ENCODE measurements at places on chromosomes 6 and 20.

DNA sequence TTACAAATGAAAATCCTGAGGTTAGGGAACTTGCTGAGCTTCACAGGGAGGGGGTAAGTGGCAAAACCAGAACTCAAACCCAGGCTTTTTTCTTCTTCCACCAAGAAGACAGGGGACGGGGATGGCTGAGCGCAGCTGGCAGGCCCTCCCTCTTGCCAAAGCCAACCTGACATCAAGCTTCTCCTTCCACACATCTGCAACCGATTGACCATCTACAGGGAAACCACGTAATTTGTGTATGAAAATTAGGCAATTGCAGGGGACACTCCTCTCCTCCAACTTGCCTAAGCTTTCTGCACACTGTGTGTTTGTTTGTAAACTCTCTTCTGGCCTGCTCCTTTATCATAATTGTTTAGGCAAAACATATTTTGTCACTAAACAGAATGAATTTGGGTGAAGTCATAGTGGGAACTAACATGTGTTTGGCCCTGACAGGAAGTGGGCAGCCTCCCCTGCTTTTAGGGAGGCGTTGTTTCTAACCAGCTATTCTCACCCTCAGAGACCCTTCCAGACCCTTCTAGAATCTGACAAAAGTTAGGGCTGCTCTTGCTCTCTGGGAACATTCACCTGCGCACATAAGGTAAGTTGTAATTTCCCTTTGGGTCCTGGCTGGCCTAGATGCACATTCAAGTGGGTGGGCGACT is 18.9 kb downstream of the ZNF831 start:
- no peak for DNase-seq

DNA sequence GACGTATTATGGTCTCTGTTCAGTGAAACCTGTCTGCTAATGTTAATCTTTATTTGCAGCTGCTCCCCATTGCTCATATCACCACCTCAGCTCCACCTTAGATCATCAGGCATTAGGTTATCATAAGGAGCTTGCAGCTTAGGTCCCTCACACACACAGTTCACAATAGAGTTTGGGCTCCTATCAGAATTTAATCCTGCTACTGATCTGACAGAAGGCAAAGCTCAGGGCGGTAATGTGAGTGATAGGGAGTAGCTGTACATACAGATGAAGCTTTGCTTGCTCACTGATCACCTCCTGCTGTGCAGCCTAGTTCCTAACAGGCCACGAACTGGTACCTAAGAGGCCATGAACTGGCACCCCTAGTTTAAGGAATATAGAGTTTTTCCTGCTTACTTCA is 989.7 kb downstream of the EYS start:
- DNase-seq = no peak

- no peak for DNase-seq
Observed at GRCh38 chr20:53706008-53706465, 112.4 kb upstream of the ZNF217 start.

GRCh38 chr6:25223490-25223991 is 55.6 kb upstream of the CARMIL1 start:
- DNase-seq = no peak

- no peak for DNase-seq
Observed at GRCh38 chr20:63956664-63957003, 418 bp upstream of the UCKL1 start.

- no peak for DNase-seq
Observed at GRCh38 chr6:149235130-149235561, 82.4 kb upstream of the TAB2 start.

GRCh38 chr6:154113392-154113791 is 74.4 kb downstream of the OPRM1 start:
- no peak for DNase-seq

DNA sequence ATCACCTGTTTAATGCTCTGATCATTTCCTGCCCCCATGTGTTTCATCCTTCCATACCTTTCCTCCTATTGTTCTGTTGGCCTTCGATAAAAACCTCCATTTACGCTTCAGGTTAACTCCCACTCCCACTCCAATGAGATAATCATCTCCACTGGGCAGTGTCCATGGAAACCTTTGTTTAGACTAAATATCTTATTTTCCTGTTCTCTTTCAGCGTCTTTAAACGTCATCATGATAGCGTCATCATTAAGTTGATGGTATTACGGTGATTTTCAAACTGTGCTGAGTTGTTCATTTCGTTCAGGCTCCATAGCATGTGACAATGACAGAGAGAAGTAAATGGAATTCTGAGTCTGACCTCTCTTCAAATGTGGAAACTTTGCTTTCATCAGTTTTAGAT is 970.5 kb upstream of the SLC35B3 start:
- no peak for DNase-seq

- DNase-seq = no peak
Observed at GRCh38 chr20:10920396-10920795, 246.6 kb upstream of the JAG1 start.

DNA sequence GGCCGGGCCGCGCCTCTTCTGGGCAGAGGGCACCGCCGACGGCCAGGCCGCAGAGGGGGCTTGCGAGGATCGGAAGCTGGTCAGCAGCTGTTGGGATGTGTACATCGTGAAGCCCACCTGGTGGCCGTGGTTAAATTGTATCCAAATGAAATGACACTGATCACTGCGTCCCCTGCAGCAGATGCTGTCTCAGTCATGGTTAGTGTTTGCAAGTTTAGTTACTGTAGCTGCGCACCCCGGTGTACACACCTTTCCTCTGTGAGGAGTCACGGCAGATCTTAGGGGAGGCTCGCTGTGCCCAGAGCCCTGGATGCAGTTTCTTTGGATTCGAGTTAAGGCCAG is 653 bp downstream of the NAA20 start:
- no peak for DNase-seq

DNA sequence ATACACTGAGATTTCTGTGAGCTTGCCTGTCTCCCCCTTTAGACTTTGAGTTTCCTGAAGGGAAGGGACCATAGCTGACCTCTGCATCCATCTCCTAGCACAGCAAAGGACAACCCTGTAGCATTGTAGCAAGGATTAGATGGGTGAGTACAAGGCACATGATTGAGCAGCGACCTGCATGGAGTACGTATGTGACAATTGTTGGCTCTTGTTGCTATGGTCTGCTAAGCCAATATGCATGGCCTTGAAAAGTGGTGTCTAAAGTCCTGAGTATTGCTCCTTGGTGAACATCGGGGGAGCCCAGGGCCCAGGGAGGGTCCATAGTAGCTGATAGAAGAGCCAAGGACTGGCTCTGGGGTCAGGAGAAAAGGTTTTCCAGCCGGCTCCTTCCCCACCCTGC is 365.0 kb upstream of the CHD6 start:
- no peak for DNase-seq

DNA sequence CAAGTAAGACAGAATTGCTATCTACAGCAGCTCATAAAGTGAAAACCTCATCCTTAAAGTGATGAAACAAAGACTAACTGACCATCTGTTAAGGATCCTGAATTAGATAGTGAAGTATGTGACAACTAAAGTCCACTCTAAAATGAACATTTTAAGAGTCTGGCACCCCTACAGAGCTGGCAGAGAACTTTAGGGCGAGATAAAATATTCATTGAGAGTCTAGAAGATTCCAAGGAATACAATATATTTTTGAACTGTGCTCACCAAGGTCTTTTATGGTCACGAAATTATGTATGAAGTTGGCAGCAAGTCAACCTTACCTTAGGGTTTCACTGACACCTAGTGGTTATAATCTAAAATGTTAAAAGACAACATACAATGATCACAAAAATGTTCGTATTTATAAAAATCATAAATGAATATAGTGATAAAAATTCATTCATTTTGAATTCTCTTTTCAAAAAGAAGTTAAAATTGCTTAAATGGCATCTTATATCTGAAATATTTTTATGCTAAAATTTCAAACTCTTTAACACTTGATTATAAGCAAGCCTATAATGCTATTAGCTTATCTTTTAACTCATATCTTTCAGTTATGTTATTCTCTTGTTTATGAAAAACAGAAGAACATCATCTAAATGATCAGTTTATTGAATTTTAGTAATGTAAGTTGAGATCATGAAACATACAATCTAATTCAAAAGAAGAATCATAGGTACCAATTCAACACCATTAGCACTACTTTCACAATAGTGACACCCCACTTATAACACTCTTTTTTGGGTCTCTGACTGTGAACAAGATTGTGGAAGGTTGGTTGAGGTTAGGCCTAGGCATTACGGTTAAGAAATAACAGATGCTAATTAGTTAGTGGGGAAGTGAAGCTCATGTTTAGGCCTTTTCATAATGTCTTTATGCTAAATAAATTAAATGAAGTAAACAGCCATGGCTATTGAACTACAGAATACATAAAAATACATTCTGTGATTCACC is 27.5 kb downstream of the RSPH3 start:
- DNase-seq = no peak

GRCh38 chr6:40353197-40353966 is 233.8 kb downstream of the LRFN2 start:
- no peak for DNase-seq

DNA sequence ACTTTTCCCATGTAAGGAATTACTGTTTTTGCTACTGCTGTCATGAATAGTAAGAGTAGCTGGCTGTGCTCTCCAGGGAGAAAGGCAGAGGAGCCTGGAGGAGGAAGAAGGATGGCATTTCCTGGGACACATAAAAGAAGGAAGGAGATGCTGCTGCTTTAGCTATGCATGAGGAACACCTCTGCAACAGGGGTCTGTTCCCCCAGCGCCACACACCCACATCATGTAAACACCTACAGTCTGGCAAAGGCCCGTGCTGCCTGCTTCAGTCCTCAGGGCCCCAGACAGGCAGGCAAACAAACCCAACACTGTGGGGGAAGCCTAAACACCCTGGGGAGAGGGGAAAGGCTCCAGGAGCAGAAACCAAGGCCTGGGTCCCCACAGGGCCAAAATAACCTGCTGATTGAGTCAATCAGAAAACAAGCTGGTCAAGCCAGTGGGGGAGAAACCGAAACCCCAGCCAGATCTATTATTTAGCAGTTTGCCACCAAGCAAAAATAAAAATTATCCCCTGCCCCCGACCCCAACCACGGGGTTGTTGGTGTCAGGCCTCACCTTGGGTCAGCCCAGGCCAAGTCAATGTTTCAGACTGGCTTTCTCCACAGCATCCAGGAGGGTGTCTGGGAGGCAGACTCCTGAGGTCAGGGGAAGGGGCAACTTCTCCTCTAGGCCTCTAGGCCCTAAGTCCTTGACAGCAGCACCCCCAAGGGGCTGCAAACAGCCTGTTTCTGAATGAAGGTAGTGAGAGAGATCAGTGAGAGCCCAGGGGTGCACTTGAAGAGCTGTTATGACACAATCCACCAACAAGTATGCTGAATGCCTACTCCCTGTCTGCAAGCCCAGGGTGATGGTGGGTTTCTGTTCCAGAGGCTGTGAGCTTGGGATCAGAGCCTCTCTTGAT is 34.6 kb upstream of the SCUBE3 start:
- no peak for DNase-seq

DNA sequence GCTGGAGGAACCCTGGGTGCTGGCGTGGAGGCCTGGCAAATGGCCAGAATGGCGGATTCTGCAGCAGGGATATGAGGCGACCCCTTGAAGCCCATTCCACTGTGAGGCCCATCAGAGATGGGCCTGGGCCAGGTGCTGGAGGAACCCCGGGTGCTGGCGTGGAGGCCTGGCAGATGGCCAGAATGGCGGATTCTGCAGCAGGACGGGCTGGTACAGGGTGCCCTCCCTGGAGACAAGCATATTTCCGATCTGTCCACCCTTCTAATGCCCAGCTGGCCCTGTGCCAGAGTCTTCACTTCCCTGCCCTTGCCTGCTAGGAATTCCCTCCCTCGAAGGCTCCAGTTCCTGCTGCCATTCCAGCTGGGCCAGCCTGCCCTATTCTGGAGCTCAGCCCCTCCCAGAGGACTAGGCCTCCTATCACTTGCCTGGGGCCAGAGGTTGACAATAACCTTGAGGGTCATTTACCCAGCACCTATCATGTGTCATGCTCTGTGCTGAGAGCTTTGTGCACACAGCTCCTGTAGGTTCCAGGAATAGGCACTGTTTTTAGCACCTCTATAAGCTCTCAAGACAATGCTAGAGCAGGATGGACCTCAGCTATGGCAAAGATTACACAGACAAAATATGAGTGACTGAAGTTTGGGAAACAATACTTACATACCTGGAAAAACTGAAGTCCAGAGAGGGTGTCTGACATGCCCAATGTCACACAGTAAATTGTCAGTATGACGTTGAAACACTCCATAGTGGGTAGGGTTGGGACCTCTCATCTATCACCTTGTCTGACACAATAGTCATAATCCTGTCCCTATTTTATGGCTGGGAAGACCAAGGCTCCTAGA is 21.4 kb downstream of the SUN5 start:
- DNase-seq = no peak

- DNase-seq = no peak
Observed at GRCh38 chr6:140009286-140009685, 634.8 kb upstream of the CITED2 start.

DNA sequence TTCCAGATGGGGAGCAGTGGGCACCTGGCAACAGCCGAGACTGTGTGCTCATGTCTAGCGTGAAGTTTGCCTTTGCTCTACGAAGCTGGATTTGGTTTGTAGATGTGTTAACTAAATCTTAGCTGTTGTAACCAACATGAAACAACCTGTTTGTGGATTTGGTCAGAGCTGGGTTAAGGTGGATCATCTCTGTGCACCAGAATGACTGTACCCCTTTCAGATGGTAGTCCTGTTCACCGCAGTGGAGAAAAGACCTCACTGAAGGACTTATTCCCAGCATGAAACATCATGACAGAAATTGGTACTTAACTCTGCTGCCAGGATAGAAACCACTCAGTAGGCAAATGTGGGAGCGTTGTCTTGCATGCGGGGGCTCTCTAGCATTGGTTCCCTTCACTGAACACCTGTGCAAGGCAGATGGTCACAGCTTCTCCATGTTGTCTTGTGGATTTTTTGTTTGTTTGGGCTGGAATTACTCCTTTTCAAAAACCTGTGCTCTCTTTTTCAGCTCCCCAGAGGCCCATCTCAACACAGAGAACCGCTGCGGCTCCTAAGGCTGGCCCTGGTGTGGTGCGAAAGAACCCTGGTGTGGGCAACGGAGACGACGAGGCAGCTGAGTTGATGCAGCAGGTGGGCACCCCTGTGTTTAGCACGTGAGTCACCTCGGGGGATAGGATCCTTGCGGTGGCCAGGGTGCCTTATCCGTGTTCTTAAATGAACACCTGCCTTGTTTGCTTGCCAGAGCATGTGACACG is 19.3 kb upstream of the EFCAB8 start:
- DNase-seq = no peak

GRCh38 chr20:57779401-57780003 is 69.7 kb upstream of the PMEPA1 start:
- DNase-seq = no peak

DNA sequence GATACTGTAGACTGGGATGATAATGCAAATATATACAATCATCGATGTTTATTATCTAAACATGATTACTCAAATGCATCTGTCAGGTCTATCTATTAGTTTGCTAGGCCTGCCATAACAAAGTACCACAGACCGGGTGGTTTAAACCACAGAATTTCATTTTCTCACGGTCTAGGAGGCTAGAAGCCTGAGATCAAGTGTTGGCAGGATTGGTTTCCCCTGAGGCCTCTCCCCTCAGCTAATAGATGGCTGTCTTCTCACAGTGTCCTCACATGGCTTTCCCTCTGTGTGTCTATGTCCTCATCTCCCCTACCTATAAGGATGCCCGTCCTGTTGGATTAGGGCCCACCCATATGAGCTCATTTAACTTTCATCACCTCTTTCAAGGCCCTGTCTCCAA is 512.6 kb upstream of the SLC35B3 start:
- DNase-seq = no peak
